ENCODE measurements at places on chromosomes 16 and 17. TPM values are rescaled to one million over a fixed set of nuclear protein-coding genes. Genes with fewer than 3 reads are reported as not detected.

RNF157 gene
- 26.7 TPM for polyA plus RNA-seq

TSPOAP1 gene
- polyA plus RNA-seq, result 43.2 TPM

DNAJA2 gene
- 91.4 TPM for polyA plus RNA-seq

TVP23A gene
- polyA plus RNA-seq, result 3.9 TPM

PRR35 gene
- polyA plus RNA-seq, result 18.4 TPM

CD300E gene
- polyA plus RNA-seq, result 0.22 TPM

SLC2A4 gene
- polyA plus RNA-seq, result 2.0 TPM

BCO1 gene
- polyA plus RNA-seq, result 3.0 TPM

DNA sequence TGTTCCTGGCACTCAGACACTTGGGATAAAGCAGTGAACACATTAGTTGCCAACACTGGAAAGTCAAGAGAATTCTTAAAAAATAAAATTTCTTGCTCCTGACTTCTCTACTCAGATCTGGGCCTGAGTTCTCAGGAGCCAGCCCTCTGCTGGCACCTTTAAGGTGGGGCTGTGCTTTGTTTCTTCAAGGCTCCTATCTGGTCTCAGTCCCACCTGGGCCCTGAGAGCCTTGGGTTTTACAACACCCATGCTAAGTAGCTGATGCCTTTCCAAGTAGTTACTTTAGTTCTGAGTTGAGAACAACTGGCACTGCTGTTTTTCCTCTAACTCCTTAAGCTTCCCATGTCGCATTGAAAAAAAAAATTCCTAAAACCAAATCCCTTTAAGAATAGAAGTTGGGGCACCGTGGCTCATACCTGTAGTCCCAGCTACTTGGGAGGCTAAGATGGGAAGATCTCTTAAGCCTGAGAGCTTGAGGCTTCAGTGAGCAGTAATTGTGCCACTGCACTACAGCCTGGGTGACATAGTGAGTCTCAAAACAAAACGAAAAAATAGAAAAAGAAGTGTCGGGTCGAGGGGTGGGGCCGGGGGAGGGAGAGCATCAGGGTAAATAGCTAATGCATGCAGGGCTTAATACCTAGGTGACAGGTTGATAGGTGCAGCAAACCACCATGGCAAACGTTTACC is 16.6 kb downstream of the CHAD start:
- DNase-seq, result no peak

GRCh38 chr16:67936880-67937605 is 393 bp upstream of the PSMB10 start:
- no peak for DNase-seq

GRCh38 chr17:15918261-15918660 is 26.7 kb upstream of the ADORA2B start:
- DNase-seq, result no peak

DNA sequence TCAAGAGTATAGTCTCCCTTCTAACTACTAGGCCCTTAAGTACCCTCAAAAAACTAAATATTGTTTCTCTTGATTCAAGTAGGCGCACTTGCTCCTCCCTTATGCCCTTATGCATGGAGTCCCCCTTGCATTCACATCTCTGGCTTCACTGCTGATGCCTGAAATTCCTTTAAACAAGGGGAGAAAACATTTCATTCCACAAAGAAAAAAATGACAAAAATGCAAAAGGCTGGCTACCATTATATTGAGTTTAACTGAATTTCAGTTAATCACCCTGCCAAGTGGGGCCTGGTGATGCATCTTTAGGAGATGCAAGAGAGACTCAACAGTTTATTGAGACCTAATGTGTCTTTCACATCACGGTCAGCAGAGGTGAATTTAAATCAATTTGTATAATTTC is 35.6 kb downstream of the CRLF3 start:
- DNase-seq, result no peak

DNA sequence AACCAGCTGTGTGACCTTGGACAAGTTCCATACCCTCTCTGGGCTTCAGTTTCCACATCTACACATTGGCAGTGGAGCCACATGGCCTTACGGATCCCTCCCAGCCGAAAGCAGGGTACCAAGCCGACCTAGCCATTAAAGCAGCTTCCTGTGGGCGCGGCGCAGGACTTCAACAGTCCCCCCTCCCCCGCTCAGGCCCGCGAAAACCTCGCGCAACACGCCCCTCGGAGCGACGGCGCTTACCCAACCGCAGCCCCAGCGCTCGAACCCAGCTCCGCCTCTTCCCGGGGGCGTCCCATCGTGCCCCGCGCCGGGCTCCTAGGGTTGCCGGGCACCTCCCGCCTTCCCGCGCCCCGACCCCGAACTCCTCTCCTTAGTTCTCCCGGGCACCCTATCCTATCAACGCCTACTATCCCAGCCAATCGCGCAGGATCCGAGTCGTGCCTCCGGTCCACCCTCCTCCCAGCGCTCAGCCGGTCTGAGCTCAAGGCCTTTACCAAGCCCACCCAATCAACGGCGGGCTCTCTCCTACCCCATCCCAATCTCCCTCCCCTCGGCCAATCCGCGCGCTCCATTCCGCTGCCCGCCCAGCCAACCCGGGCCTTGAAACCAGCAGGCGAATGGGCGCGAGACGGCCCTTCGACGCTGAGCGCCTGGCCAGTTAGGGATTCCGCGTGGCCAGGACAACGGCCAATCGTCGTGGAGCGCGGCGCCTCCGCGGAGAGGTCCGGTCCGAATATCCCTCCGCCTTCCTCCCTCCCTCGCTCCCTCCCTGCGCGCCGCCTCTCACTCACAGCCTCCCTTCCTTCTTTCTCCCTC is at the start of gene KPNB1:
Gene KPNB1, plus strand, starts transcription at position 767 of the 819 bp plus-strand sequence. CDS start 326 bp downstream, outside the sequence.
- DNase-seq, result peak; percentile 99

DNA sequence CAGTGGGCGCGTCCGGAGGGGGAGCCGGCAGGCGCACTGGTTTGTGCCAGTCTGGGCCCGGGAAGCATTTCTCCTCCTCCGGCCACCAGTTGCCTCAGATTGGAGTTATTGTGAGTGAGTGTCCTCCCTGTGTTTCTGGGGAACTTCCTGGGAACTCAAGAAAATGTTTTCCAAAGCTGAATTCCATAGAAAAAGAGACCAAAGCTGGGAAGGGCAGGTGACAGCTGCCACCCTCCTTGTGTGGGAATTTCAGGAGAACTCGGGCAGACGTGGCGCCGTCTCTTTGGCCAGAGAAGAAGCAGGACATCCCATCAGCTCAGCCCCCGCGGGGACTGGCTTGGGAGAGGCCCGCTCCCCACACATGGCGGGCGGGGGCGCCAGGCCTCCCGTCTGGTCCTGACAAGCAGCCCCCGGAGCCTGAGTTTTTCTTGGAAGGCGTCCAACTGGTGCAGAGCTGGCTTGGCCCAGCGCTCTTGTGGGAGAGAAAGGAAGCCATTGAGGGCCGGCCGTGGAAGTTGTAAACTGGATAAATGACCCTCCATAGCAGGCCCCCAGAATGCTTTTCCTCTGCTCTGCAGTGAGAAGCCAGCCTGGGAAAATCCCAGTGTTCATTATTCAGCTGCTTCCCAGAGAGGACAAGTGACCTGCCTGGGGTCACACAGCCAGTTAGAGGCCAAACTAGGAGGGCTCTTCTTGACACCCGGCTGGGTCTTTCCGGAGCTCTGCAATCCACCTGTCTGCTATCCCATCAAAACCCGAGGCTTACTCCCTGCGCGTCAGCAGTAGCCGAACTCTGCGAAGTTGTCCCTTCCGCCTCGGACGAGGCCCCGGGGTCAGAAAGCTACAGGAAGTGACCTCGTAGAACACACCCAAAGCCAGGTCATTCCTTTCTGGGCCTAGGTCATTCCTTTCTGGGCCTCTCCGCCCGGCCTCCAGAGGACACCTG is 39.2 kb upstream of the GSE1 start:
- DNase-seq, result peak; percentile 94

- DNase-seq, result no peak
Measured at GRCh38 chr16:27202923-27203506, 311 bp upstream of the KDM8 start.

GRCh38 chr16:85998868-85999729 is 100.1 kb downstream of the IRF8 start:
- DNase-seq, result no peak

DNA sequence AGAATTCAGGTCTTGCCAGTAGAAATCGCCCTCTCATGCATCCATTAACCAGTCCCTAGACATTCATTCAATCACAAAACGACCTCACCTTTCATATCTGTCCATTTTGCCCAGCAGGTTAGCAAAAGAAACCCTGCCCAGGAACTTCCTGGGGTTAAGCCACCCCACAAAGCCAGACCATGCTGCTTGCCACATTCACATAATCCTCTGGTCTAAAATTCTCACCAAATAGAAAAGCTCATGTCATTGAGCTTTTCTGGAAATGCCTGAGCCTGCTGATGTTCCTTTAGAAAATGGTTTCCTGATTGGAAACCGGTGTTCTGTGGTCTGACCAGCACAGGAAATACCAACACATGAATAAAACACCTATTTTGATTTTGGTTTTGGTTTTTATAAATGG is 21.6 kb upstream of the DYNLRB2 start:
- no peak for DNase-seq

DNA sequence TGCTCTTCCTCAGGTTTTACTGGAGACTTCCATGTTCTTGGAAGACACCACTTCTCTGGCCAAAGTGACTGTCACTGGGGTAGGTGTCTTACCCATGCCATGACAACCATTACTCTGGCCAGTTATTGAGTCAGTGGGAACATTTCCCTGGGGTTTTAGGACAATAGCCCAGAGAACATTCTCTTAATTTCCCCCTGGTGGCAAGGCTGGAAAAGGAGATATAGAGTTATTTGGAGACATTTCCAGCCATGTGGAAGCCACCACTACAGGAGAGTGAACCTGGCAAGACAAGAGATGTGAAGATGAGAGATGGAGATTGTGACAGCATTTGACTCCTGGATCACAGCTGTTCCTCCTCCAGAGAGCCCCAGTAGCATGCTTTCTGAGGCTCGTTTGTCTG is 106.2 kb downstream of the CDK5R1 start:
- no peak for DNase-seq

DNA sequence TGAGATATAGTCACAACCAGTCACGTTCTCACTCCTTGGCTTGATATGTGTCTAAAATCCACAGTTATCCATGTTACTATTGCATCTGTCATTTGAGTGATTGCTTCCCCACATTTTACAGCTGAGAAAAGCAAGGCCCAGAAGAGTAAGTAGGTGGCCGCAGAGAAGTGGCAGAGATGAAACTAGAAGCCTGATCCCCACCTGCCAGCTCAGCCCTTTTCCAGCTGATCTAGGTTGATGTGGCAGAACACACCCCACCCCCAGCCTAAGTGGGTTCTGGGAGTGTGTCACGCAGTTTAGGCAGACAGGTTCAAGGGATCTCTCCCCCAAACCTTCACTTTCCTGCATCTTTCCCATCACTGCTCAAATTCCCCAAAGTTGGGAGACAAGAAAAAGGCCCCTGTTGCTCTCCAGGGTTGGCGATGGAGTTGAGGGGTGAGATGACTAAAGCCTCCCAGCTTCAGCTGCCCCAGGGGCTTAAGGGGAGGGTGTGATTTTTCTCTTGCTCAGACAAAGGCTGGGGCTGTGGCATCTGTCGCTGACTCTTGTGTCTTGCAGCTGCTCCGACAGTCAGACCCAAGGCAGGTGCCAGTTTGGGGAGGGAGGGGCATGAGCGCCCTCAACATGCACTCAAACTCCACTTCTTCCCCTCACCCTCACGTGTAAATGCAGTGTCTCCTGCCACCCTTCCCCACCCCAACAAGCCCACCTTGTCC is 48.9 kb upstream of the LHX1 start:
- DNase-seq, result no peak

All from right renal pelvis (tissue), 4 donors.